Nephron progenitor cell (in vitro differentiated cells): ENCODE measurements at places on chromosomes 11 and 22.
A peak's percentile ranks its signal among the peaks of the same experiment; 100 is the strongest.

DNA sequence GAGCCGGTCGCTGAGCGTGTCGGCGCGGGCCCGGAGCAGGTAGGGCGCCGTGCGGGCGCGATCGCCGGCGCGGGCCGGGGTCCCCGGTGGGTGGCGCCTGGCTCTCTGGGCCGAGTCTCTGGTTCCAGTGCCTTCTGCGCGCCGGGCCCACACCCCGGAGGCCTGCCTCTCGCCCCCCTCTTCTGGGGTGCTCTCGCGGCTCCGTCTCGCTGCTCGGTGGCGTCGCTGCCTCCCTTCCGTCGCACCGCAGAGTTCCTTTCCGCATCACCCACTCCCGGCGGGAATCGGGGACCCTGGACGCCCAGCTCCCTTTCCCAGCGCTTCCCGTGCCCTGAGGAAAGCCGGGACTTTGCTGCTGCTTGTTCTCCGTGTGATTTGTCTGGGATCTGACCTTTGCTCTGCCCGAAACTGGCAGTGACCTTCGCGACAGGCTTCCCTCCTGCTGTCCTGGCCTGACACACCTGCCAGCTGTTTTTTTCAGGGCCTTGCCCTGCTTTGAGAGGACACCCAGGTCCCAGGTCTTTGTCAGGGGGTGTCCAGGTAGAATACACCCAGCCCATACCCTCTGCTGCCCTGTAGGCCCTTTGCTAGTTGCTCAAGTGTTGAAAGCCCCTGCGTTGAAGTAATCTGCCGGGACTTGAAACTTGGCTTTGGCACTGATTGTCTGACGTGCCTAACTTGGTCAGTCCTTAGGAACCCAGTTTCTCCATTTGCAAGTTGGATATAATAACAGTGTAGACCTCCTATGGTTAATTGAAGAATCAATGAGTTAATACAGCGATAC is 711 bp downstream of the FDX1 start:
- DNase-seq = no peak

- DNase-seq = no peak
These were observed 81.4 kb downstream of the RCN1 start for GRCh38 chr11:32172041-32172847.

- no peak for DNase-seq
These were observed 18.1 kb downstream of the MAML2 start for GRCh38 chr11:96324912-96325311.

GRCh38 chr11:85044911-85045310 is 582.2 kb downstream of the DLG2 start:
- no peak for DNase-seq

DNA sequence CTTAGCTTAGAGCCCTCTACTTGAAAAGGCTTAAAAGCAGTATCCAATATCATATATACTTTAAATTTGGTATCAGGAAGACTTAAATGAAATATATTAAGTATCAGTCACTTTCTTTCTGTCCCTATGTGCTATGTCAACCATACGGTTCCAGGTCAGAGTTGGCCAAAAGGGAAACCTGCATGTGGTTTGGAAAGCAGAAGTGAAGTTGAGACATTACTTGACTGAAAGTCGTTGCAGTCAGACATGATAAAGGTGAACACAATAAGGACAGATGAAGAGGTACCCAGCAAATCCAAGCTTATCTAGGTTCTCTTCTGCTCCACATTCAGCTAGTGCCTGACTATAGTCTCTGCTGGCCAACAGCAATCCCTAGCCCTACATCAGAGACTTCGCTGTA is 336.8 kb downstream of the KCNA4 start:
- DNase-seq = no peak

DNA sequence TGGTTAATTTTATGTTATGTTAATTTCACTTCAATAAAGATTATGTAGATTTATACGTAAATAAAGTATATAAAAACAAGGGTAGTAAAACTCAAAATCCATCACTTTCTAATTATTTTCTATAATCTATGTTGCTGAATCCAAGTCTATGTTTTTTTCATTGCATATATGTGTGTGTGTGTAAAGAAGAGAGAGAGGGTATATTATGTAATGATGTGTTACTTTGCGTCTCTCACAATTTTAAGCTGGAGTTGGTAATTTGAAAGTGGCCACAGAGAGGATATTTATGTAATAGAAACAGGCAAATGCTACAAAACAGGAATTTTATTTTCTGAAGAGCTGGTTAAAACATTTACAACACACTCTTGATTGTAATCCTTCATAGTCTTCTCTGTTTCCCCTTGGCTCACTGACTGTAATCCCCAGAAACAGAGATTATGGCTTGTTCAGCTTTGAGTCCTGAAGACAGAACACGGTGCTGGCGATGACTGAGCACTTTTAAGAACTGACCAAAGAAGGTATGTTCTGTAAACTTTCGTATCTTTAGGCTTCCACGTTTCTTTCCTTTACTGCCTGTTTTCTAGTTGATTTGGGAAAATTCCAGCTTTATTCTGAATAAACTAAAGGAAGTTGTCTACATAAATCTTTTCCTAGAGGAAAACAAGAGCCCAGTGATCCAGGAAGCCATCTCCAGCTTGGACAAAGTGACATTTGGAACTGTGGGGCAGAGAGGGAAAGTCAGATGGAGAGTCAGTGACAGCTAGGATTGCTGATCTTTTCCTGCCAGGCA is 43.6 kb downstream of the OR2AG2 start:
- DNase-seq = no peak

DNA sequence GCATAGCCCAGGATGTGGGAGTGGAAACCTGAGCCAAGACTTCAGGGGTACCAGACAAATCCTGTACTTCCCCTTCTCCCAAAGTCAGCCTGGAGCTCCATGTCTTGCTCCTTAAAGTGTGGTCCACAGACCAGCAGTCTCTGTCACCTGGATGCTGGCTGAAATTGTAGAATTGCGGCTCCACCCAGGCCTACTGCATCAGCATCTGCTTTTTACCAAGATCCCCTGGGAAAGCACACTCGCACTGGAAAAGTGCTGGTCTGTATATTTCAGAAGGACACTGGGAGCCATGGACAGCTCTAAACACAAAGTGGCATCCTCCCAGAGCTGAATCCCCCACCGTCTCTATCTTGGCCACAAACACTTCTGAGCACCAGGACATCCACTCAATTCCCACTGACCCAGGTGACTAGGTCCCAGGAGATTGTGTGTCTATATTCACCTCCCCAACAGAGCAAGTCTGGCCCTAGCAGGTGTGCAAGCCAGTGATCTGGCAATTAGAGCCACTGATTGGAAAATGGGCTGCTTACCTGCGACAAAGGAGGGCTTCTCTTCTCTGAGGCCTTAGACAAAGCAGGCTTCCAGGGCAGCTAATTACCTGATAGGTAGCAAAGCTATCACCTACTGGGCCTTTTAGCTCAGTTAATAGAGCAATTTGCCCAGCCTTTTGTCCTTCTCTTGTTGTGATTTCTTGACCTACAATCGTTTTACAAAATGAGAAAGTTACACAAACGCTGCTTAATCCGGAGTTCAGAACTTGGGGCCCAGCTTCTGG is 443.3 kb downstream of the MN1 start:
- DNase-seq = no peak

DNA sequence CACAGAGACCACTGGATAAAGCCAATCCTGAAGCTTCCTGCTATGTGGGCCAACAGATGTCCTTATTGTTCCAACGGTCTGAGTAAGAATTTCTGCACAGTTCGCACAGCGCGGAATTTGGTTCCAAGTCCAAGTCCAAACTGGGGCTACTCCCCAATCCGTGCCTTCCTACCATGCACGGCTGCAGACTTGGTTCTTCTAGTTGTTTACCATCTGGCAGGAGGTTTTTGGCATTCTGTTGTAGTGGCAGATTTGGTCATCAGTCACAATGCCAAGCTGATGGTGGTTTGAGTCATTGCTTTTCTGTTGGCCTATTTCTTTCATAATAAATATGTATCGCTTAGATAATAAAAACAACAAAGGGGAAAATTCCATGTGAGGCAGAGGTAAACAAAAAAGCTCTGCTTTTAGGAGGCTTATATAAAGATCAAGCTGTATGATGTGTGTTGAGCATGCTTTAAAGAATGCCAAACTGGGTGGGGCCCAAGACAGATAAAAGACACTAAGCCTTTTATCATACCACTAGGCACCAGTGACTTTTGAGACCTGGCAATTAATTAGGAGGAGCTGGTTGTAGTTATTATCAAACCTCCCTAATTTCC is 52.5 kb upstream of the SYN3 start:
- no peak for DNase-seq

DNA sequence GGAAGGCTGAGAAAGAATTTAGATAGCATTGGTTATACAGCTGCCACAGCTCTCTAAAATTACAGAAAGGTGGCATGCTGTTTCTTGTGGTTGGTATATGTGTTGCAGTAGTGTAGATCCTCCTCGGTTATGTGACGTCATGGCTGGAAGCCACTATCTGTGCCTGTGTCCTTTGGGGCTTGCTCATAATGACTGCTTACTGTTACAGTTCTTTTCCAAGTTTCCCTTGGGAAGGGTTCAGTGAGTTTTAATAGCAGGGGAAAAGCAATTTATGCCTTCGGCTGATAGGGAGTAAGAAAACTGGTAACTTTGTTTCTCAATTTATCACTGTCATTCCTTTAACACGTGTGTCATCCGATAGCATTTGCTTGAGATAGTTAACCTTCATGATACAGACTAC is 47.2 kb downstream of the POLD3 start:
- DNase-seq = no peak

- DNase-seq = peak; percentile 15
These were observed at the start of gene FOLR1 for GRCh38 chr11:72191961-72192381. FOLR1 (plus strand) TSS chr11:72192140; CDS start chr11:72192174, 34 bp downstream.

GRCh38 chr11:117828611-117829368 is 4.2 kb upstream of the FXYD2 start:
- DNase-seq = no peak

- no peak for DNase-seq
These were observed 160.7 kb upstream of the GRIA4 start for GRCh38 chr11:105449100-105449734.

DNA sequence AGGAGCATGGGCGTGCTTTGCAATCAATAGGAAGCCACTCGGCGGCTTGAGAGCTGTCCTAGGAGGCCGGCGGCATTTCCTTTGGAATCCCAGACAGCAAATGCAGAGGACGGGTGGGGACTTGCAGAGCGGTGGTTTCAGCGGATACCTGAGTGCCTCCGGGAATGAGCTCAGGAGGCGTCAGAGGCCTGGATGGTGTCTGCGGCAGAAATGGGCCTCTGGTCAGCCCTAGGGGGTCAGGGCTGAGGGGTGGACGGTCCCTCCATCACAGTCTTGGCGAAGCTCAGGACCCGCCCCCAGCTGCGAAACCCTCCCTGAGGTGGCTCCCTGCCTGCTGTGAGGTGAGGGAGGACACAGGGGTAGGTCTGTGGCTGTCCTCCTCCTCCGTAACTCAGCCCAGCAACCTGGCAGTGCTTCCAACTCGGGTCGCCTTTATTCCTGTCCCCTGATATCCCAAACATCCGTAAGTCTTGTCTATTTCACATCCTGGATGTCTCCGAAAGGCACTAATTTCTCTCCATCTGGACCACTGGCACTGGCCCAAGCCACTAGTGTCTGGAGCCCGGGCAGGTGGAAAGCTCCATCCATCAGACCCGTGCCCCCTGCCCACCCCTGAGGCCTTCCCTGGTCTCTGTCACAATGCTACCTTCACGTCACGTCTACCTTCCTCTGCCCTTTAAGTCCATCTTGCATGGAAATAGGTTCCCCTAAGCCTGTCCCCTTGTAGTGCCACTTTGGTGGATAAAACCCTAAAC is 686.6 kb downstream of the BRD1 start:
- DNase-seq = no peak

GRCh38 chr11:87260811-87261210 is 223.1 kb downstream of the TMEM135 start:
- no peak for DNase-seq

DNA sequence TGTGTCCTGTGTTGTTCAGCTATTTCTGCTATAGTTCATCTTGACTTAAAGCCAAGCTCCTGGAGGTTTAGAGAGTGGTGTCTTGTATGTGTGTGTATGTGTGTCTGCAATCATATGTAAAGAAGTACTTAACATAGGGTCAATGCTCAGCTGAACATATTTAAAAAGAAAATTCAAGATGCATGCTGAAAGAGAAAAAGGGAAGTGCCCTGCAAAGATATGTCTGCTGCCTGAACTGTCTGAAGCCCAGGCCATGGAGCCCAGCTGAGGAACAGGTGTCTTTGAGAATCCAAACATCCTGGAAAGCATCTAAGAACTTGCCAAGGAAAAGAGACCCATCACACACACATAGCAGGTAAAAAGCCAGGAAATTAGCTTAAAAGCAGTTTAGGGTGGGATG is 6.6 kb downstream of the TCN1 start:
- no peak for DNase-seq

- peak; percentile 79 for DNase-seq
These were observed 49.0 kb upstream of the BIRC3 start for GRCh38 chr11:102268083-102268984.

- no peak for DNase-seq
These were observed 534.3 kb downstream of the ETS1 start for GRCh38 chr11:128052912-128053641.

DNA sequence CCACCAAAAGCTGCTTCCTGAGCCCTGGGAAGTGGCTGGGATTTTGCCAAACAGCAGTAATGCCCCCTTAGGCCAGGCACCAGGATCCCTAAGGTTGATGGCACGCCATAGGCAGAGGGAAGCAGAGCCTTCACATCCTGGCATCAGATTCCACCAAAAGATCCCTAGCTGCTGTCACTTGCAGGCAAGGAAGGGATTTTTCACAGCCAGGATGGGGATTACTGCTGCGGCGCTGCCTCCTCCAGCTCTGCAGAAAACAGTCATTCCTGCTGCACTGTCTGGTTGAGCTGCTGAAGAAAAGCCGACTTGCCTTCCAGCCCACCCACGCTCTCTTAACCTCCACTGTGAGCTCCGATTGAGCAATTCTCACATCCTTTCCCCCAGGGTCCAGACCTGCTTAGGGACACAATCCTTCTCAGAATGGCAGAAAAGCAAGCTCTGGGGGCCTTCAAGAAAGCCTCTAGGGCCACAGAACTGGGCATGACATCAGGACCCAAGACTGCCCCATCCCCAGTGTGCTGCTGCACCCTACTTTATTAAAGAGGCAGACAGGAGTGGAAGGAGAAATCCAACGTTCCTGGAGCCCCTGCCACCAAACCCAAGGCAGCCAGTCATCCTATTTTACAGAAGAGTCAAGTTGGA is 19.9 kb downstream of the SYN3 start:
- DNase-seq = no peak

DNA sequence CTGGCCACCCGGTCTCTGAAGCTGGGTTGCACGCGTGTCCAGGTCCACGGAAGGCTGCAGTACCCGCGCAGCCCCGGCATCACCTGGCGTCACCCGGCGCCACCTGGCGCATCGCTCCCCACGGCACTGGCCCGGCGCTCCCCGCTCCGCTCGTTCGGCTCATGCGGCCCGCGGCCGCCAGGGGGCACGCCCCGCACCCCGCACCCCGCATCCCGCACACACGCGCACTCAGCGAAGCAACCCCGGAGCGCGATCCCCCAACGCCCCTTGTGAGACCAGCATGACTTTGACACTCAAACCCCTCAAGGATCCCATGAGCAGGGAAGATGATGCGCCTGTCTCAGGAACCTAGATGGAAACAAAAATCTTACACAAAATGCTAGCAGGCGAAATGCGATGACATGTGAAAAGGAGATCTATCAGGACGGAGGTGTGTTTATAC is 11.9 kb downstream of the B3GNT6 start:
- DNase-seq = peak; percentile 80

- DNase-seq = no peak
These were observed 123.4 kb downstream of the CTTN start for GRCh38 chr11:70521475-70522308.
